Esophagus muscularis mucosa (tissue), 4 donors: ENCODE measurements at places on chromosomes 2 and 18. TPM values are rescaled to one million over a fixed set of nuclear protein-coding genes. Genes with fewer than 3 reads are reported as not detected.

DNA sequence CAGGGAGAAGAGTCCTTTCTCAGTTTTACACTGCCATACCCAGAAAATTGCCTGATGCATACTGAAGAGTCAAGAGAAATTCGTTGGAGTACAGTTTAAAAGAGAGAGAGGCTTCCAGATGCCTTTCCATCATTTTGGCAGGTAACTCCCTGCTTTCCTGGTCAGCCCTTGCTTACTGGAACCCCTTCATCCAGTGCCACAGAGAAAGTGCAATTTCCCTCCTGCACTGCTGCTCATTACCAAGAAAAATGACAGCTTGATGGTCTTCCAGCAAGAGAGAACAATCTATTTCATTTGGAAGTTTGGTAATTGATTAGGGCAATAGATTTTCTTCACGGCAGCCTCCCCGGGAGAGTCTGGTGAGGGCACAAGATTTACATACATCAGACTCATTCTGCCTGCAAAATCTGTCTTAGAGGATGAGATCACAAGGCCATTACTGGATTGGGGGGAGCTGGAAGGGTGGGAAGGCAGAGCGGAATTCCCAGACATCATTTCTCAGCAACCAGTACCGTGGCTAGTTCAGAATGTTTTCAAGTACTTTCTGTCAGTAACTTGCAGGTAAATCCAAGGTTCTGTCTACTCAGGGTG lies 102.8 kb upstream of the SLC14A2 start:
- no peak overlapping the region for H3K27ac ChIP-seq
- no peaks in the 10 kb centered on the region for H3K27me3 ChIP-seq
- H3K4me3 ChIP-seq: no peak overlapping the region
- peaks cover 15% of the 10 kb centered on the region for H3K4me1 ChIP-seq

DNA sequence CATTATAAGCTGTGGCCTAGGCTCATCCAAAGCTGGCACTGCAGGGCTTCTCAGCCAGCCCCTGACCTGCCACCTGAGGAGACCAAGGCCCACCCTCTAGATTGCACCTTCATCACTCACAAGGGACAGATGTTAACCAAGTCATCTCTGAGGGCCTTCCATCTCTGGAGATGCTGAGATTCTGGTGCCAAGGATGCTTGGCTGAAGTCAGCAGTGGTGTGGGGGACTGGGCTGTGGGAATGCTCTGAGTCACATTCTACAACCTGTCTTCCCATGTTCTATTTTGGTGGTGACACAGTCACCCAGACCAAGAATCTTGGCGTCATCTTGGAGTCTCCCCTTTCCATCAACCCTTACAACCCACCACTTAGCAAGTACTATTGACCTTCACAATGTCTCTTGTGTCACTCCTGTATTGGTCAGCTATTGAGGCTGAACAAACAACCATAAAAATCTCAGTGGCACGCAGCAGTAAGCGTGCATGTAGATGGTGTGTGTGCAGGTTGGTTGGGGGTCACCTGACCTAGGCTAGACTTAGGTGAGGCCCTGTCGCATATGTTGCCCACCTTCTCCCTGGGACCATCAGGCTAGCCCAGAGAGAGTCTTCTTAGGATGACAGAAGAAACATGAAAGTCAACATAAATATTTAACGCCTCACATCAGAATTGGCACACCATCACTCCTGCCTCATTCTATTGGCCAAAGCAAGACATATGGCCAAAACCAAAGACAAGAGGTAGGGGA lies 135.0 kb downstream of the SMAD7 start:
- H3K27ac ChIP-seq: no peak overlapping the region
- no peak for DNase-seq
- H3K36me3 ChIP-seq: peaks cover 42% of the 10 kb centered on the region
- H3K27me3 ChIP-seq: no peaks in the 10 kb centered on the region
- H3K4me3 ChIP-seq: no peak overlapping the region

- H3K4me1 ChIP-seq: no peaks in the 10 kb centered on the region
- H3K27ac ChIP-seq: no peak overlapping the region
- no peaks in the 10 kb centered on the region for H3K27me3 ChIP-seq
These were observed 19.1 kb upstream of the IL18R1 start for GRCh38 chr2:102336502-102336945.

DNA sequence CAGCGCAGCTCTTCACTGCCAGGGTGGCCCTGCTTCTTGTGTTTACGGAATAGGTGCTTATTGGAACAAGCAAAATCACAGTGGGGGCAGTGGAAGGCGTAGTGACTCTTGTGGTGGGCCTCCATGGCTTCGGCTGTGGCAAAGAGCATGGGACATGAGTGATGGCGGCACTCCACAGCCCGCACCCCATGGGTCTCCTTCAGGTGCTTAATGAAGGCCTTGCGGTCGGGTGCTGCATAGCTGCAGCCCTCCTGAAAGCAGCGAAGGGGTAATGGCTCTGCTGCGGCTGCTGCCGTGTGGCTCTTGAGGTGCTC lies 10.7 kb downstream of the ZNF142 start:
- DNase-seq: no peak
- peaks cover 98% of the 10 kb centered on the region for H3K36me3 ChIP-seq
- no peaks in the 10 kb centered on the region for H3K27me3 ChIP-seq
- no peaks in the 10 kb centered on the region for H3K4me1 ChIP-seq
- H3K4me3 ChIP-seq: no peak overlapping the region

PROM2 gene
- total RNA-seq: 0.50 TPM

IL1RL1 gene
- 10.0 TPM for total RNA-seq

SLC38A11 gene
- 3.8 TPM for total RNA-seq

KCNG2 gene
- 1.7 TPM for total RNA-seq
